Myocyte (in vitro differentiated cells): ENCODE measurements at places on chromosomes 6 and 20. TPM values are rescaled to one million over a fixed set of nuclear protein-coding genes. Genes with fewer than 3 reads are reported as not detected.

- no peak for DNase-seq
These were observed 17.2 kb upstream of the CRIP3 start for GRCh38 chr6:43325876-43326275.

GRCh38 chr6:710601-711571 lies 17.9 kb upstream of the EXOC2 start:
- peak; percentile 48 for DNase-seq

DNA sequence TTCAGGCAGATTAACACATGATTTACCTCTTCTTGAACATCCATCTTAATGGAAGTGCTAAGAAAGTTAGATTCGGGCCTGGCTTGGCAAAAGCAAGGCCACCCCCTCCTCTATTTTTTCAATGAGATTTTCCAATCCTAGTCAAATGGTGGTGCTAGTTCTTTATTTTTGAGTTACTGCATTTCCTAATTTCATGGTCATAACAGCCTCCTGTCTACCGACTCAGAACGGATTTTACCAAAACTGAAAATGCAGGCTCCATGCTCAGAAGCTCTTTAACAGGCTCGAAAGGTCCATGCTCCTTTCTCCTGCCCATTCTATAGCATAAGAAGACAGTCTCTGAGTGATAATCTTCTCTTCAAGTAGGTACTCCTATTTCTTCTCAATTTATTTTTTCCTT lies 117.2 kb upstream of the ESR1 start:
- DNase-seq: peak; percentile 63

DNA sequence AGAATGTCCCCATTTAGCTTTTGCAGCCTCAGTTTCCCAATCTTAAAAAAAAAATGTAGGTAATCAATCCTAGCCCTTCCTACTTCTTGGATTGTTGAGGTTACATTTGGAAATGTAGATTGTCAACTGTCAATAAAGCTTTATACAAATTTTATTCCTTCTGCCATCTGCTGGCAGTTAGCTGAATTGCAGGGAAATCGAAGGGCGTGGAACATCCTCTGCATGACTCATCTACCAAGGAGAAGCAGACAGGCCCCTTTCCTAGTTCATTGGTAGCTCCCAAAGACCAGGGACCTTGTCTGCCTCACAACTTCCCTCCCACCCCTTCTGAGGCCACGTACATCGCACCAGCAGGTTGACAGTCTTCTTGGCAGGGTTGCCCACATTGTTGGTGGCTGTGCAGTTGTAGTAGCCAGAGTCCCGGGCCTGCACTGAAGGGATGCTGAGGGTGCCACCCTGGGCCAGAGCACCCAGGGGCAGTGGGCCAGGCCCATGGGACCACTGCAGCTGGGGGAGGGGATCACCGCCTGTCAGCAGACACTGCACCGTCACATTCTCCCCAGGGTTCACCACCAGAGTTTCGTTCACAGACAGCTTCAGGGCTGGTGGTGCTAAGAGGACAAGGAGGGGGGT lies 43.6 kb downstream of the MDGA1 start:
- DNase-seq: peak; percentile 31

GRCh38 chr6:11971154-11971553 lies 41.0 kb upstream of the HIVEP1 start:
- DNase-seq: peak; percentile 87

DNA sequence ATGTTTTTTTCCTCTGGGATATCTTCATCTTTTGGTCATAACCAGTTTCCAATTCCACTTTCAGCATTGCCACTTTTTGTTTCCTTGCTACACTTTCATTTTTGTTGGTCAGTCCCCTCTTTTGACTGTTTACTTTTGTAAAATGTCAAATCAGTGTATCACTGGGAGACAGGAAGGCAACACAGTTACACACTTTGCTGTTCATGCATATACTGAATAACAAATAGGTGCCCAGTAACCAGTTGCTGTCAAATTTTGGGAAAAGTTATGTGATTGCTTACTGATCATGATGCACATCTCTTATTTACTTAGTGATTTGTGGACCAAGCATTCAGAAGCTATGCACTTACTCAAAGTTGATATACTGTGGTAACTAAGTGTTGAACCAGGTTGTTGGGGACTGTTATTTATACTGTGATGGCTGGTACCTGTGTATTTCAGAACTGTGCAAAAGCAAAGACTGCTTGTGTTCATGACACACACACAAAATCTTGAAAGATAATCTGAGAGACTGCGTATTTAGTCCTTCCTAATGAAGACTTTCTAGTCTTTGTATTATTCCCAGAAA lies 41.0 kb downstream of the ZNF292 start:
- DNase-seq: no peak

- no peak for DNase-seq
These were observed 656.3 kb upstream of the NOX3 start for GRCh38 chr6:156111913-156112312.

DNA sequence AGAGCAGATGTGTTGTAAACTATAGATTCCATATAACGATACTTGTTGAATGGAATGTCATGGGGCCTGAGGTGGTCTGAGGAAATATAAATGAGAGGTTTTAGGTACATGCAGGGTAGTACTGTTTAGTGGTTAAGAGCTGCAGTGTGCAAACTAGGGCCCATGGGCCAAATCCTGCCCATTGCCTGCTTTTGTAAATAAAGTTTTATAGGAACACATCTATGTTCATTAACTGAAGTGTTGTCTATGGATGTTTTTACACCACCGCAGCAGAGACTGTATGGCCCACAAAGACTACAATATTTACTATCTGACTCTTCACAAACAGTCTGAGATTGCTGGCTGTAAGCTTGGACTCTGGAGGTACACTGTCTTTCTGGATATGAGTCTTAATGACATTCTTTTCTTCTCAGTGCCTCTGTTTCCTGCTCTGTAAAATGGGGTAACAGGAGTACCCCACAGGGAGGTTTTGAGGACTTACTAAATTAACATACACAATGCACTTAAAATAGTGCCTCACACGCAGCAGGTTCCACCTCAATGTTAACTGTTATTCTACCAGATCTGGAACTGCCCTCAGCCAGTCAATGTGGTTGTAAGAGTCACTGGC lies 12.5 kb downstream of the GCM1 start:
- DNase-seq: no peak

DNA sequence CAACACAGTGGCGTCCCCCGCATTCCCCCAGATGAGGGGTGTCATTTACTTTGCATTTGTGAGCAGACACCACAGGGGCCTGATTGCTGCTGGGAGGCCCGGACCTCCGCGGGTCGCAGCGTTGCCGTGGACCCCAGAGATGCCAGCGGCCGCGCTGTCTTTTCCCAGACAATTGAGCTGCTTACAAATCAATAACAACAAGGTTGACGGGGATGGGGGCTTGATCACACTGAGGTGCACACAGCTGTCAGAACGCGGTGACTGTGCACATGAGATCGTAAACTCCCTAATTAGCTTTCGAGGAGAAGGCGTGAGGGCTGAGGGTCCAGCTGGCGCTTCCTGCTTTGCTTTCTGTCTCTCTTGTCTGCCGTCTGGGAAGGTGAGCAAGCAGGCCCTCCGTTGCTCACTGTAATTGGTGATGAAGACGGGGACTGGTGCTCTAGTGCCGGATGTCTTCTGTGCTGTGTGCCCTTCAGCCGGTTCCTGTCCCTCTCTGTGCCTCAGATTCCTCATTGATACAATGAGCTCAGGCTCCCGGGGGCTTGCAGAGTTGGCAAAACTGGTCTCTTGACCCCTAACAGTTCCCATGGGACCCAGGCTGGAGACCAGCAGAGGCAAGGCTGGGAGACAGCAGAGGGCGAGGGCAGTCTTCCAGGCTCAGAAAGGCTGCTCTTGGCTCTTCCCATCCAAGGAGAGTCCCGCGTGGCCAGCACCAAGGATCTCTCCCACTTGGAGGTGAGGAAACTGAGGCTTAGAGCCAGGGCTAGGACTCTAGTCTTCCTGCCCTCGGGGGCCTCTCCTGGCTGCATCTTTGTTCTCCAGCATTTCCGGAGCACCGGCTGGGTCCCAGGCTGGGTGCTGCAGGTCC lies 126.0 kb upstream of the PMEPA1 start:
- no peak for DNase-seq

Gene C20orf96
- 2.5 and 3.3 TPM in 2 replicates for total RNA-seq

Gene KCNG1
- 0.42 and 0.48 TPM in 2 replicates for total RNA-seq

Gene TMEM30A
- total RNA-seq: 118 and 119 TPM in 2 replicates

Gene SPATS1
- total RNA-seq: not detected in 2 replicates
